ENCODE measurements at places on chromosomes 16 and 17.

DNA sequence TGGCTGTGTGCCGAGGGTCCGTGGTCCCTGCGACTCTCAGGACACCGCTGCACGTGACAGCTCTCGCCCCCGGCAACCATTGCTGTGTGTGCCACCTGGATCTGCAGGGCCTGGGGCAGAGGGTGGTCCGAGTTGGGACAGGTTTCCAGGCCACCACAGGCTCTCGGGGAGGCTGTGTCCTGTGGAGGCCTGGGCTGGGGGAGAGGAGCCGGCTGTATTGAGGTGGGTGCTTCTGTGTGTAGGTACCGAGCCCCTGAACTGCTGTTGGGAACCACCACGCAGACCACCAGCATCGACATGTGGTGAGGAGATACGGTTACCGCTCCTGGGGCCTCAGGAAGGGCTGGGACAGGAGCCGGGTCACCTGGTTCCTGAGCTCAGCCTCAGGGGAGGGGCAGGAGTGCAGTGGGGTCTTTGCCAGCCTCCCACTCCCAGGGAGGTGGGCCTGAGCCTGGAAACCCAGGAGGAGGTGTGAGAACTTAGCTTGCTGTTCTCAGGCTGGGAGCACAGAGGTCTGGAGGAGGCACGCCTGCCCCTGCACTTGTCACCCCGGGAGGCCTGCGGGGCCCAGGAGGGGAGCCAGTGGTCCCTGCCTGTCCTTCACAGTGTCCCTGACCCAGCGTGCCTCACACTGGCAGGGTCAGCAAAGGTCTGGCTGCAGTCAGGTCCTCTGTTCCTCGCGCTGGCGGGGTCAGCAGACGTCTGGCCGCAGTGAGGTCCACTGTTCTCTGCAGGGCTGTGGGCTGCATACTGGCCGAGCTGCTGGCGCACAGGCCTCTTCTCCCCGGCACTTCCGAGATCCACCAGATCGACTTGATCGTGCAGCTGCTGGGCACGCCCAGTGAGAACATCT is 7.3 kb downstream of the SPATA2L start:
- DNase-seq, result no peak

DNA sequence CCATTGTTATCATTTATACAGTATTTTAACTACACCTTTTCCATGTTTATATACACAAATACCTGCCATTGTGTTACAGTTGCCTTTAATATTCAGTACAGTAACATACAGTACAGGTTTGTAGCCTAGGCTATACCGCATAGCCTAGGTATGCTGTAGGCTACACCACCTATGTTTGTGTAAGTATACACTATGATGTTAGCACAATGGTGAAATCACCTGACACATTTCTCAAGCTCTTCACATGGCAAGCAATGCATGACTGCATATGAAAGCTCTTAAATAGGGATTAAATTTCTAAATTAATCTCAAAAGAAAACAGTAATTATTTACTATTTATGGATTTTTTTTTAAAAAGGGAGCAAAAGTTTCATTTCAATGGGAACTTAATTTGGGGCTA is 12.0 kb downstream of the LRRC37B start:
- DNase-seq, result no peak

- no peak for DNase-seq
These were observed 38.2 kb upstream of the ARL6IP1 start for GRCh38 chr16:18839555-18839954.

DNA sequence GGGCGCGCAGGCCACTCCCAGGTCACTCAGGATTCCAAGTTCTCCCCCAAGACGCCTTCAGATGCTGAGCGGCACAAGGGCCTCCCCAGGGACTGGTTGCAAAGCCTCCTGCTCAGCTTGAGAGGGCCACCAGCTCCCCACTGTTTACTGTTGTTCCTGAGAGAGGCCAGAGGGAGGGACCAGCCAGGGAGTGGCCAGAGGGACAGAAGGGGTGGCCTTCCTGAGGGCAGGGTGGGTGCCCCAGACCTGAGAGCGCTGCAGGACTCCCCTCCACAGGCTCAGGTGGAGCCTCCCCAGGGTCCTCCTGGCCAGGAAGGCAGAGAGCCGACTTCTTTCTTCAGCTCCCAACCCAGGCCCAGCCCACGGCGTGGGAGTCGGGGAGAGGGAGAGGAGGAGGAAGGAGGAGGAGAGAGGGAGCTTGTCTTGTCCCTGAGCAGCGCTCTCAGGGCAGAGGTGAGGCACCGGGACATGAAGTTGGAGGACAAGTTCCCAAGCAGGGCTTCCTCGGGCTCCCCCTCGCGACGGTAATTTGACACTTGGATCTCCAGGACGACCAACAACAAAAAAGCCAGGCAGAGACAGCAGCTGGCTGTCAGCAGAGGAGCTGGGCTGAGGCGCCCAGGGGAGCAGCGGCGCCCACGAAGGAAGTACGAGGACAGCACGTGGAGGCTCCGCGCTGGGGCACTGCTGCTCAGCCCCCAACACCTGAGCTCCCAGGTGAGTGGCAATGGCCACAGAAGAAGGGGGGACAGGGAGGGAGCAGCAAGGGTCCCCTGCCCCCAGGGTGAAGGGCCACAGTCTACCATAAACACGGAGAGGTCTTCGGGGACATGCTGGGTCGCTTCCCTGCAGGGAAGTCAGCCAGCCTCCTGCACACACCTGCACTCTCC is 497 bp downstream of the SMIM5 start:
- no peak for DNase-seq

- DNase-seq, result no peak
These were observed 1.2 kb downstream of the CBX4 start for GRCh38 chr17:79837888-79838521.

GRCh38 chr17:44529864-44530263 is 26.7 kb upstream of the GPATCH8 start:
- no peak for DNase-seq

DNA sequence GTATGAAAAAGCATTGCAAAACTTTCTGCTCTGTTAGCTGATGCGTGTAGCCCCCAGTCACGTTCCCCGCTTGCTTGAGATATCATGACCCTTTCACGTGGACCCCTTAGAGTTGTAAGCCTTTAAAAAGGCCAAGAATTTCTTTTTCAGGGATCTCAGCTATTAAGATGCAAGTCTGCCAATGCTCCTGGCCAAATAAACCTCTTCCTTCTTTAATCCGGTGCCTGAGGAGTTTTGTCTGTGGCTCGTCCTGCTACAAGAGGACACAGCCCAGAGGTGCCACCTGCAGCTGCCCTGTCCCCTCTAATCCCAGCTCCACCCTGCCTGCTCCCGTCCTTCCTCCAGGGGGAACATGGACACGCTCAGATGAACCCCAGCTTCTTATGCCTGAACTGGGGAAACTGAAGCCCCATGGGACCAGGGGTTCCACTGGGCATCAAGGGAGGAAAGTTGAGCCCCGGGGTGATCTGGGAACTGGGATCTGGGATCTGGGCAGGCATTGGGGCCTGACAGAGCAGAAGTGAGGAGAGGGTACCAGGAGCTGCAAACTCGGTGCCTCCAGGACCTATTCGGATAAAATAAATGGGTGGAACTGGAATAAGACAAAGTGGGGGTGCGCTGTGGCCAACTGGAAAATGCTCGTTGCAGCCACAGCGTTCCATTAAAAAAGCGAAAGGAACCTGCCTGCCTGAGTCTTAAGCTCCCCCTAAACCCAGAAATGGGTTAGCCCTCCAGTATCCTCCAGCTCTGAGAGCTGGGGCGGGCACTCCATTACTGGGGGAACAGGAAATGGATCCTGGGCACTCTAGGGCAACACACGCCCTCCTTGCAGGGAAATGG is 19.7 kb downstream of the QPRT start:
- DNase-seq, result no peak

DNA sequence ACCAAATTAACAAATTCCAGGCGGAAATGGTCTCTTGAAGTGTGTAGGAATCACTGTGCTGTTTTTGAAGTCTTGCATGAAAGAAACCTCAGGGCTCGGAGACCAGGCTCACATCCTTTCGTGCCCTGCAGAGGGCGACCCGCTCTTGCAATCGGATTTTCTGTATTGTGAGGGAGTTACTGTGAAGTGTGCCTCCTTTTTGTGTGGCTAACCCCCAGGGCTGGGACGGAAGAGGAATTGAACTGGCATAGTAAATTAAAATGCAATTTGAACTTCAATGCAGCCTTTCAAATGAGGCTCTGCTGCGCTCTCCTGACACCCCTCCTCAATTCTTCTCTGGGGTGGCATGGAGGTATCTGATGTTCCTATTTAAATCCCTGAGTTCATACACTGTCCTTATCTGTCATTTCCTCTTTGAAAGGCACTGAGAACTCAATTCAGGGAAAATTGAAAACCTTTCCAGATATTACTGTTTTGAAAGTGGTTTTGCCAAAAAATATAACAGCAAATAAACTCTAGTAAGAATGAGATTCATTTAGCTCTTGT is 51.5 kb upstream of the MGAT5B start:
- peak; percentile 22 for DNase-seq

DNA sequence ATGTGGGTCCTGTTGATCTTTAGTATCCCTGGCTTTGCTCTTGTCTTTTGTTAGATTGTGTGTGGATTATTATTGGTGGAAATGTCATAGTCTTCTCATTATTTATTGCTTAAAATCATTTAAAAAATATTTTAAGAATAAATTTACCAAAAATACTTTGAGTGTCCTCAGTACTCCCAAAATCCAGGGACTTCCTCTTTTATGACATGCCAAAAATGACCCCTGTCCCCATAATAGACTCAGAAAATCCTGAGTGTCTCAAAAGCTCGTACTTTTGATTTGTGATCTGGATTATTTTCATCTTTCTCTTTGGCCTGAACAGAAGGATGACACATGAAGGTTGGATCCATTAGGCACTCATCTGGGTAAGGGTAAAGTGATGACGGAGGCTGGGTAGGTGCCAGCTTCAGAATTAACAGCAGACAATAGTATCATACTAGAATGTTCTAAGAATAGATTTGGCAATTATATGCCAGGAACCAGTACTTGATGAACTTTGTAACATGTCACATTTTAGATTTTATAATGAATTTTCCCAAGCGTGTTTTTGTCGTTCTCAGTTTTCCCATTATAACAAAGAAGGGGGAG is 602.2 kb upstream of the CDH8 start:
- DNase-seq, result no peak

- DNase-seq, result no peak
These were observed 12.4 kb downstream of the STX1B start for GRCh38 chr16:30997725-30998711.

GRCh38 chr17:48368352-48368908 is 61.6 kb downstream of the SKAP1 start:
- DNase-seq, result no peak

GRCh38 chr16:72992142-72992601 is 55.8 kb downstream of the ZFHX3 start:
- no peak for DNase-seq

DNA sequence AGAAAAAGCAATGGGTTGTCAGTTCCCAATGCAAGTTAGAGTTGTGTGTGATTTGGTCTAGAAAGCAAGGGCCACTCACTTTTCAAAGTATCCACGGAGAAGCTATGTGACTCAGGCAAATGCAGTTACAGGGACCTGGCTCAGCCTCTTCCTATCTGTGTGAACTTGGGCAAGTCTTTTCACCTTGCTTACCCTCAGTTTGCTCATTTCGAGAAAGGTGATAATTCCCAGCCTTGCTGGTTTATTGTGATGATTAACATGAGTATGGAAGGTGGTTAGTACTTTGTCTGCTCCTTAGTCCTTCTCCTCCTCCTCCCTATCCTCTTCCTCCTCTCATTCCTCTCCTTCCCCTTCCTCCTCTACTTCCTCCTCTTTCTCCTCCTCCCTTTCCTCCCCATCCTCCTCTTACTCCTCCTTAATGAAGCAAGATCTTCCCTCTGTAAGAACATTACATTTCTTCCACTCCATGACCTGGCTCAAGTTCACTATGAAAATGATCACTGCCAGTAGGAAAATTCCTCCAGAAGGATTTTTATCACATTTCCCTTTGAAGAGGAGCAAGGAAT is 204.0 kb downstream of the GRIN2A start:
- DNase-seq, result no peak

GRCh38 chr17:3896108-3896967 is 3.5 kb upstream of the CAMKK1 start:
- no peak for DNase-seq

DNA sequence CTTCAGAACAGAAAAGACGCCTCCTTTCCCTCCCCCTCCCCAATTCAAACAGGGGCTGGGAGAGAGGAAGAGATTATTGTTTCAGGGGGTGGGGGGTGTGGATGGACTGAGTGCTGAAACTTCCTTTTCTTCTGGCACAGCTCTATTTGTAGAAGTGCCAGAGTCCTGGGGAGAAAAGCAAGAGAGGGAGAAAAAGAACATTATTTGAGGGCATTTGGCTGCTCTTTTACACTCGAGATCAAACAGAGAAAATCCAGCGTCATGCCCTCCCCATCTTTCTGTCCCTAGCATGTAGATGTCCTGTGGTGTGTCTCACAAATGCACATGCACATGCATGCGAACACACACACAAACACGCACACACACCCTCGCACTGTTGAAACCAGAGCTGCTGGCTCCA is 13.0 kb downstream of the ARL4D start:
- no peak for DNase-seq

DNA sequence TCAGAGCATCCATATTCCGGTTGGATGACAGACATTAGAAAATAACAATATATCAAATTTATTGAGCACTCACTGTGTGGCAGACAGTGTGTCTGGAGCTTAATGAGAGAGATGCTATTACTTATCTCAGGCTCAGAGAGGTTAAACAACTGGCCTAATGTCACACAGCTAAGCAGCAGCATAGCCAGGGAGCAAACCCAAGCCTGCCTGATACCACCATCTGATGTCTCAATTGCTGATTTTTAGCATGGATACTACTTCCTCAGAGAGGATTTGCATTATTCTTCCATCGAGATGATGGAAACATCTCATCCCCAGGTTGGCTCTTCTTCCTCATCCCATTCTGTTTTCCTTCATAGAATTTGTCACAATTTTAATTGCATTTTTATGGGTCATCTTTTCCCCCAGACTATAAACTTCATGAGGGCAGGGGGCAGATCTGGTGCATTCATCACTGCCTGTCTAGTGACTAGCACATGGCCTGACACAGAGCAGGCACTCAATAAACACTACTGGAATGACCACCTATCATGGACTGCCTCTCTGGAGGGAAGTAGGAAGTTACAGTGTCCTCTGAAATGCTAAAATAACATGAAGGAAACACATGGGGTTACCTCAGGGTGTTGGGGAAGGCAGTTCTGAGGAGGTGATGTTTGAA is 344.8 kb upstream of the CCL2 start:
- no peak for DNase-seq

DNA sequence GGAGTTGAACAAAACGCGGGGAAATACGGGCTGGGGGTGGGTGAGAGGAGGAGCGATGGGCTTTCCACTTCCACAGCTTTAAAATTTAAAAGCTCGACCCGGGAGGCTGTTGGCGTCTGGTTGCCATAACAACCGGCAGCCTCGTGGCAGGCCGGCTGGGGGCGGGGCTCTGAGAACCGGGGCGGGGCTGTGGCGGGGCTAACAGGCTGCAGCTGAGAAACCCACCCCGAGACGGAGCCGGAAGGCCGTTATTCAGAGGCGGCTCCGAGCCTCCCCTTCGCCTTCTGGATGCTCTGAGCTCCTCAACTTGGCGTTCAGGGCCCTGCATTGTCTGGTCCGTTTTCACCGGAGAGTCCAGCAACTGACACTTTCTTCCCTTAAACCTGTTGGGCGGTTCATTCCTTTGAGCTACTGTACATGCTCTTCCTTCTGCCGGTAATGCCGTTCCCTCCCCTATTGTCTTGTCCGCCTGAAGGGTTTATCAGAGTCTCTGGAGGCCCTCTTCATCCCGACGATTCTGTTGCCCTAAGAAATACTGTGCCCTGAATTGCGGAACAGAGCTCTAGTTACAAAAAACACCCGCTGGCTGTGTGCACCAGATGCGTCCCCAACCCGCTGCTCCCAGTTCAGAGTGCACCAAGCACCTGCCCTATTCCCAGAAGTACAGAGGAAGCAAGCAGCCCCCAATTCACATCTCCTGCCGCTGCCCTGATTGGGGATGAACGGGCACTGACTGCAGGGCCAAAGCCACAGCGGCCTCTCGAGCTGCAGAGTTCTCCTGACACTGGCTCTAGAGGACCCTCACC is 596 bp downstream of the DNAAF8 start:
- DNase-seq, result peak; percentile 93
